GOT3 (cell line): ENCODE measurements at places on chromosomes 3 and 15.

DNA sequence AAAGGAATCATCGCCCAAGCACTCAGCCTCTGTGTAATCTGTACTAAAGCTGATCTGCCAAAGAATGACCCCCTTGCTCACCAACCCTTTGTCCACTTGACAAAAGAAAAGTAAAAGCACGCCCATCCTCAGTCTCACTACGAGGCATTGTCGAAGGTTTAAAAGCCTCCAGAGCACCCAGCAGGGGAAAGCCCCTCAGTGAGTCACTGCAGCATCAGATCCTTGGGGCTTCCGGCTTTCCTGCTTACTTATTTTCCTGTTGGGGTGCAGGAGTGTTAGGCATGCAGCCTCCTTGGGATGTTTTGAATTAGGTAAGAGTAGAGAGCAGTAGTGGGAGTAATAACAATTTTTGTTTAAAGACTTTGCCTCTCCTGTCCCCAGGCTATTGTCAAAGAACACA, 216.1 kb downstream of the MTHFS start:
- DNase-seq = no peak

DNA sequence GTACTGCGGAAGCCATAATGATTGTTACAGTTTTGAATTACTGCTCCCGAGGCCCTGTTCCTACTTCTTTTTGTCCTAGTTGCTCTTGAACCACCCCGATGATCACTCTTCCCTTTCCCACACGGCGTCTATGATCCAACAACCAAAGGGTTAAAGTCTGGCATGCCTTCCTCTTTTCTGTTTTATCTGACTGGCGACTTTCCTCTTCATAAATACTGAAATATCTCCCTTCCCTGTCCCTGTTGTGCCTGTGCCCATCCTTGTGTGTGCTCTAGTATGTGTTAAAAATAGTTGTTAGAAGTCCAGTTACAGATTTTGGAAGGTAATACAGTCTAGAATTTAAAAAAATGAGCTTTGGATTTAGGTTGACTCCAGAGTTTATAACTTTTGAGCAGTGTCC, 83.6 kb downstream of the AKAP13 start:
- DNase-seq = no peak

GRCh38 chr15:74022706-74023470, 28.4 kb downstream of the PML start:
- no peak for DNase-seq

DNA sequence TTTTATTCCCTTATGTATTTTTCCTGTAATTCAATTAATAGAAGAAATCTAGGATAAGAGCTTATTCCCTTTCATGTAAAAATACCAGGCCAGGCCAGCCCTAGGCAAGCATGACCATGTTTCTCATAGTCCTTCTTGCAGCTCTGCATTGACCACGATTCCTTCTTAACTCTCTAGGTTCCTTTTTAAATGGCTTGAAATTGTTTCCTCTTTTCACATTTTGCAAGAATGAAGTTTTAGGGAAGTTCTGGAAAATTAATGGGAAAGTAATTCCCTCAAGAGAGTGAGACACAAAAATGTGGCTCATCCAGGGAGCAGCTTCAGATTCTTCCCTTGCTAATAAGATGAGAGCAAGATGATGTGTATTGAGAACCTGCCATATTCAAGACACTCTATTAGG, 116.5 kb upstream of the FGF7 start:
- DNase-seq = no peak

DNA sequence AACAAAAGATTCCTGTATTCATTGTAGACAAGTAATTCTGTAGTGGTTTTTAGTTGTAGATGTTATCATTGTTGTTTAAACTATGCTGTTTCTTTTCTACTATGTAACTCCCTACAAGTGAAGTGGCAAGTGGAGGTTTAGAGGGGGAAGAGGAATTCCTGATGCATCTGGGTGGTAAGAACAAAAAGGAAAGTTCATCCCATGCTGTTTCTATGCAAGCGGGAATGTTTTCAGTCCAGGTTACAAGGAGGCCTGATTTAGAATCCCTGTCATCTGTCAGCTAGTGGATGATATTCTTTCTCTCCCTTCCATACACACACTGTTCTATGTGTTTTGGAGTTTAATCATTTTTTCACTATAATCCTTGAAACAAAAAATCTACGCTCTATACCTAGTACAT, 67.4 kb downstream of the IMPG2 start:
- DNase-seq = no peak

DNA sequence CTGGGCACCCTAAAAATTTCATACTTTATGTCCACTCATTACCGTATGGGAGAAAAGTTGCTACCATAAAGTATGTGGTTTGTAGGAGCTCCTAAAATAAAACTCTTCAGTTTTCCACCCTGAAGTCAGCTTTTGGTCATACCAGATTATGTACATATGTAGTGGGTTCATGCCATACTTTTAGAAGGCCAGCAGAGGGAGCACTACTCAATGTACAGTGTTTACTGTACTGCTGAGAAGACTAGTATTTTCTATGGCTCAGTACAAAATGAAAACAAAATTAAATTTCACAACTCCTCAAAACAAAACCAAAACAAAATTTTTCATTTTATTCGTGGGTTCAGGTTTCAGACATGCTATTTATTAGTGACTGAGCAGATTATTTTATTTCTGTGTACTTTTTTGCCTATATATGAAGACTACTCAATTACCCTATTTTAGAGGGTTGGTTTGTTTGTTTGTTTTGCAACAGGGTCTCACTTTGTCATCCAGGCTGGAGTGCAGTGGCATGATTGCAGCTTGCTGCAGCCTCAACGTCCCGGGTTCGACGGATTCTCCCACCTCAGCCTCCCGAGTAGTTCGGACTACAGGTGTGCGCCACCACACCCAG, 24.3 kb downstream of the NXPE3 start:
- no peak for DNase-seq

DNA sequence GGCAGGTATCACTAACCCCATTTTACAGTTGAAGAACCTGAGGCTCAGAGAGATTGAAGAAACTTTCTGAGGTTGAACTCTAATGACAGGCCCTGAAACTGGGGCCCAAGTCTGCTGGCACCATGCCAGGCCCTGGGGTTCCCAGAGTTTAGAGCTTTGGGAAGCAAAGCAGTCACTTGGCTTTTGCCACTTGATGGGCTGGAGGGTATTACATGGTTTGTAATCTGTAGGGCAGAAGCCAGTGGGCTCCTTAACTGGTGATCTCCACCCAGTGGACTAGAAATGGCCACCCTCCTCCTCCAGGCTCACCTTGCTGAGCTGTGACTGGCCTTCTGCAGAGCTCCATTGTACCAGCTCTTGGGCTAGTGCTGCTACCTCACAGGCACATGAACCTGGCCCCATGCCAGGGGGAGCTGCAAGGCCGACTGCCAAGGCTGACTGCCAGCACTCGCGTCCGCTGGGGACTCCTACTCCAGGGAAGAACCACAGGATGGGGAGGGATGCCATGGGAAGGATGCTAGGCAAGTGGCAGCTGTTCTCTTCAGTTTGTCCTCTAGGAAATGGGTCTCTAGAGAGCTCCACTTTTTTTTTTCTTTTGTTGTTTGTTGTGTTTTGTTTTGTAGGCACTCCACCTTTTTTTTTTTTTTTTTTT, 104.8 kb downstream of the ETFA start:
- no peak for DNase-seq

- no peak for DNase-seq
Measured at GRCh38 chr3:4491855-4492207, 1.3 kb upstream of the ITPR1 start.
